ENCODE measurements at places on chromosomes 1 and 21. TPM values are rescaled to one million over a fixed set of nuclear protein-coding genes. Genes with fewer than 3 reads are reported as not detected.

Gene CCDC27
- total RNA-seq = not detected

Gene RRP1B
- total RNA-seq = 29.6 TPM

- no peaks in the 10 kb centered on the region for H3K4me1 ChIP-seq
- no peak for DNase-seq
- H3K36me3 ChIP-seq = no peaks in the 10 kb centered on the region
- H3K4me3 ChIP-seq = no peak overlapping the region
- peaks cover 5% of the 10 kb centered on the region for H3K27me3 ChIP-seq
These were observed 404.1 kb downstream of the PTPRU start for GRCh38 chr1:29640428-29640785.

GRCh38 chr1:226751214-226751613, 12.1 kb upstream of the ITPKB start:
- no peak overlapping the region for H3K4me3 ChIP-seq
- no peak overlapping the region for H3K27ac ChIP-seq
- no peaks in the 10 kb centered on the region for H3K27me3 ChIP-seq

- H3K27ac ChIP-seq = no peak overlapping the region
- H3K27me3 ChIP-seq = peaks cover 18% of the 10 kb centered on the region
- no peaks in the 10 kb centered on the region for H3K36me3 ChIP-seq
- DNase-seq = no peak
- H3K4me1 ChIP-seq = peaks cover 6% of the 10 kb centered on the region
These were observed 13.9 kb upstream of the EDN2 start for GRCh38 chr1:41498391-41498790.

DNA sequence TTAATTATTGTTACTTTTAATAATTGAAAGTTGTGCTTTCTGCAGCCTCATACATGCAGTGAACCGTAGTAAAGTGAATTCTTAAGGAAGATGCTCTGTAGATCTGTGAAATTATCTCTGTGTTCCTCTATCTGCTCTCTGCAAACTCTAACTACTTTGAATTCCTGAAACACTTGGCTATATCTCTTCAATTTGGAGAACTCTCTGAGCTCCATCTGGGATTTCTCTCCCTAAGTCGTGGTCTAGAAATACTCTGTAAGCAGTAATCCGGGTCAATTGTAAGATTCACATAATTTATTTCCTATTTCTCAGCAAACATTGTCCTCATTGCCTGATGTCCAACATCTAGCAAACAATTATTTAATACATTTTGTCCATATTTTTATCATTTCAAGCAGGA, 164.9 kb downstream of the USH2A start:
- DNase-seq = no peak
- H3K36me3 ChIP-seq = no peaks in the 10 kb centered on the region
- H3K4me3 ChIP-seq = no peak overlapping the region
- H3K27ac ChIP-seq = no peak overlapping the region
- H3K27me3 ChIP-seq = no peaks in the 10 kb centered on the region
- H3K4me1 ChIP-seq = no peaks in the 10 kb centered on the region

GRCh38 chr1:62229932-62230331, 35.3 kb downstream of the L1TD1 start:
- DNase-seq = no peak
- H3K36me3 ChIP-seq = no peaks in the 10 kb centered on the region
- no peak overlapping the region for H3K27ac ChIP-seq
- H3K4me1 ChIP-seq = no peaks in the 10 kb centered on the region
